ENCODE measurements at places on chromosomes 7 and 10.

- no peak for DNase-seq
Observed at GRCh38 chr7:1372063-1372462, 87.2 kb downstream of the MICALL2 start.

DNA sequence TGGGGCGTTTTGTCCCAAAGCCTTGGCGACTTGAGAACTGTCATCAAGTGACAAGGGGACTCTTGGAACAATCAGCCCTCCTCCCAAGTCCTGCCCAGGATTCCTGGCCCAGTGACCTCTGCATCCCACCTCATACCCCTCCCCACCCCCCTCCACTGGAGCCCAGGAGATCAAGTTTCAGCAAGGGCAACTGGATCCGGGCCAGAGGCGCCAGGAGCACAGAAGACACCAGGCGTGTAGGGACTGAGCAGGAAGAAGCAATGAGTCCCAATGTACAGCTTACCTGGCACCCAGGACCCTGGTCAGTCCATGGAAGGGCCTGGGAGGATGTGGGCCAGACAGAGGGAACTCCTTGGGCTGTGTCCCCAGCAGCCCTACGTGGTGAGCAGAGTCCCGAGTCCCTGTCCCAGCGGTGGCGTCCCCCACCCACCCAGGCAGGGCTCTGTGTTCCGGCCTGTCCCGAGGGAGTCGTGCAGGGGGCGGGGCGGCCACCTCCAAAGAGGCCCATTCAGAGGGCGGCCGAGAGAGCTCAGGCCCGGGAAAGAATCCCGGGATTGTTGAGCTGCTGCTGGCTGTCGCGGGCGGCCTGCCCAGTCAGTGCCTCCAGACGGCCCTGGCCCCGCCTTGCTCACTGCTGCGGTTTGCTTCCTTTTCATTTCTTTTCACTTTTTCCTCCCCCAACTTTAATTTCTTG, 254.1 kb downstream of the TNS3 start:
- DNase-seq: no peak

- no peak for DNase-seq
Observed at GRCh38 chr7:134593530-134594392, 44.9 kb downstream of the AKR1B15 start.

DNA sequence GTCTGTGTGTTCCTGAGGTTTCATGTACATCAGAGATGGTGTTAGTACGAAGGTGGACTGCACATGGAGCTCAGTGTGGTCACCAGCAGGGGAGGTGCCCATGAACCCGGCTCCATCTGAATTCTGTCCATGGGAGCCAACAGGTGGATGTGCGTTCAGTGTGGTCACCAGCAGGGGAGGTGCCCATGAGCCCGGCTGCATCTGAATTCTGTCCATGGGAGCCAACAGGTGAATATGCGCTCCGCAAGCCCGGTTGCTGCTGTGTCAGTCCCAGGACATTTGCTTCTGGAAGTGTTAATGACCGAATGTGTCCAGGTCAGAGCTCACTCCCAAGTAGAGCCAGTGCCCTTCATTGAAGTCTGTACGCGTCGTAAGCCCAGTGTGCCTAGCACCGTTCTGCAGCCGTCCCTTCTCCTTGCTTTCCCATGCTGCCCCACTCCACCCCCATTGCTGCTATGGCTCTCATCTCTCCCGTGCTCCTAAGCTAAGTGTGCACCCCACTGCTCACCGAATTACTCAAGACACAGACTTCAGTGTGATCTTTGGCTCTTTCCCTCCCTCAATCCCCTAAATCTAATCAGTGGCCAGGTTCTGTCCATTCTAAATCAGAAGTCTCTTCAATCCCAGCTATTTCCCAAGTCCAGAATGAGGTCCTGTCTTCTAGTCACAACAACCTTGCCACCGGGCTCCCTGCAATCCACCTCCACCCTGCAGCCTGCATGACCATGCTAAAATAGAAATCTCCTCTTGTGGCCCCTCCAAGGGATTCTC, 352.4 kb downstream of the TCERG1L start:
- no peak for DNase-seq

DNA sequence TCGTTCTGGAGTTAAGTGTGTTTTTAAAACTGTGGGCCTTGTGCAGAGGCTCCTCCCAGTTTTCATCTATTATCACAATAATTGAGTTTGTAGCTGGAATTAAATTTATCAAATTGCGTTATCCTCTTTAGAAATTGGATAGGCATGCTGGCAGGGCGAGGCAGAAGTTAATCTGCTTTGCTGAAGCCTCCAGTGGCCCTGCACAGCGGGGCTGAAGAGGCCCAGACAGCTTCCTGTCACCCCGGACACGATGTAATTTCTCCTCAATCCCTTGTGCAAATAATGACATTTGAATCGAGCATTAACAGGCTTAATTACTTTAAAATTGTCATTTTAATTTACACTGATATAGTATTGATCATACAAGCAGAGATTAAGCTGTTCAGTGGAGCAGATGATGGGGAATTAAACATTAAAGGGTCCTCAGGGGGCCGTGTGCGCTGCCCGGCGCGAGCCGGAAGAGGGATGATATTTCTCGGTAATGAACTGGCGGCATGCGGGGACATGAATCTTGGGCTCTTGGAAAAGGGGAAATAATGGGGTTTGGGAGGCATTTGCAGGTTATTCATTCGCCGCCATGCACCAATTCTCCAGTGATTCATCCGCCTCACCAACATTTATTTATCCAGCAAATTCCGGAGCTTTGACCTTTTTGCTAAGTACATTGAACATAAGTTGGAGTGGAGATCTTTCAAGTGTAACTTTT, 118.5 kb downstream of the NKX6-2 start:
- no peak for DNase-seq

GRCh38 chr7:64867863-64868440, 35.1 kb upstream of the ZNF273 start:
- no peak for DNase-seq

DNA sequence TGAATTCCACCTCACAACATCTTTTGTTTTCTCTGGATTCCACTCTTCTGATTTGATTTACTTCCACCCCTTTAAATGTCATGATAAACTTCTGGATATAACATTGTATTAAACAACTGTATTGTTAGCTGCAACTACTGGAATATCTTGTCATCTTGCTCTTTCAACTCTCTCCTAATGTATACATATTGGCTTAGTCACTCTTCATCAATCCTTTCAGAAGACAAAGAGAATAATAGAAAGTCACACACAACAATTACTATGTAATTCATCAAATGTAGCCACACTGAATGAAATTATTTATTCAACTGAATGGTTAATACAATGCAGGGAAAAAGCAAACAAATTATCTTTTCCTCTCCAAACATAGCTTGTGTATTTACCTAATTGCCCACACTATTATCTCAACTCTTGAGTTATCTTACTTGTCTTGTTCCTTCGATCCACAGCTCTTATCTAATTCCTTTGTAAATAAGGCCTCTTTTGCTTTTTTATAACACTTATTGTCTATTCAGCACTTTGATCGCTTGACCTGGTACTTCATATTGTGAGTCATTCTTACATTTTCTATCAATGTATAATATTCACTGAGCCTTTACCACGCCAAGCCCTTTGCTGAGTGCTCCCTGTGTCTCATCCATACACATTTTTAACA, 16.7 kb downstream of the SEMA3A start:
- DNase-seq: no peak
